ENCODE measurements at places on chromosomes 7 and 10. TPM values are rescaled to one million over a fixed set of nuclear protein-coding genes. Genes with fewer than 3 reads are reported as not detected.

GNB2 gene
- 245 TPM for total RNA-seq

DNA sequence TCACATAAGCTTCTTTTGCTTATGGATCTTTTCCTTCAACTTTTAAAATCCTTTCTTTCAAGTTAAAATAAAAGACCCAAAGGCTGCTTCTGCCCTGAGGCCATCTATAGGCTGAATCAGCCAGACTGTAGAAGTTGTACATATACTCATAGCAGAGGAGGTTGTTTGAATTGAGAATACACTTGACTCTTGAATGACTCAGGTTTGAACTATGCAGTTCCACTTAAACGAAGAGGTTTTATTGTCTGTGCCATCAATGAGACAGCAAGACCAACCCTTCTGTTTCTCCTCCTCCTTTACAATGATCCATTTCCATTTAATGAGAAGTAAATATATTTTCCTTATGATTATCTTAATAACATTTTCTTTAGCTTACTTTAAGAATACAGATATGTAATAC is 5.8 kb downstream of the ZNF365 start:
- peak; percentile 32 for DNase-seq

- no peak for DNase-seq
These were observed 123.6 kb downstream of the NKX6-2 start for GRCh38 chr10:132662186-132662920.

DNA sequence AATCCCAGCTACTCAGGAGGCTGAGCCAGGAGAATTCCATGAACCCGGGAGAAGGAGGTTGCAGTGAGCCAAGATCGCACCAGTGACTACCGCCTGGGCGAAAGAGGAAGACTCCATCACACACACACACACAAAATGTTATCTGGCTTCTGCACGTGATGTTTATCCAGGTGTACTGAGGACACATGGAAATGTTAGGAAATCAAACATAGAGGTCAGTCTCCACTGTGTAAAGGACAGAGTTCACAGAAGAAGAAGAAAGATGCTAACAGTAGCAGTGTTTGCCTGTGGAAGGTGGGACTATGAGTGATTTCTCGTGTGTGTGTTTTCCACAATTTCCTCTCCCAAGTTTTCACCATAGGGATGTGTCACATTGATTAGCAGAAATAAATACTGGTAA is 256.9 kb downstream of the ELMO1 start:
- DNase-seq, result no peak

GRCh38 chr10:75013007-75013406 is 98.4 kb upstream of the SAMD8 start:
- DNase-seq, result no peak

DNA sequence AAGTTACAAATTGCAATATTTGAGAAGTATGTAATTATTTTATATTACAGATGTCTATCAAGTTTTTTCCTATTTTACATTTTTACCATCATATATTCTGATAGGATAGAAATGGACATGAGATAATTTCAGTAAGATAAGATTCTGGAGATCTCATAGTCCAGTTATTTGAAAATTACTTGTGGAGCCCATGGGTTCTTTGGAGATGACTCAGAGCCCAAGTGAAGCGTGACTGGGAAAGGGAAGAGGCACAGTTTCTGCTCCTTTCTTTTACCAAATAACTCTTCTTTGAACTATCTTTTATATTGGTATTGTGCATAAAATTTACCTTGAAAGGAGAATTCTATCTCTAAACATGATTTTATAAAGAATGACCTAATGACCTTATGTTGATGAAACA is 2.4 kb downstream of the CD36 start:
- peak; percentile 49 for DNase-seq

DNA sequence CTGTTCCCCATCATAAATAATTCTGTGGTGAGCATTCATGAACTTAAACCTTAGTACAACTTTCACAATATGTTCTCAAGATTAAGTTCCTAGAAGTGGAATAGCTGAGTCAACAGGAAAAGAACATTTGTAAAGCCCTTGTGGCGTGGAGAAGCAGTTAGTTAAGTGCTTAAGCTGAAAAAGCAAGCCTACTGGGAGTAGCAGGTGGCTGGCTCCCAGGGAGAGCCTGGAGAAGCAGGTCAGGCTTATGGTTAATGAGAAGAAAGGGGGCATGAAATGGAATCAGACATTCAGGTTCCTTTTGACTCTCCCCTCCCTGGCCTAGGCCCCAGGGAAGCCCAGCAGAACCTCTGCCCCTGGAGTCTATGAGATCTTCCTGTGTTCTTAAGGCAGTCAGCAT is 35.3 kb downstream of the VSTM4 start:
- DNase-seq, result peak; percentile 30

DNA sequence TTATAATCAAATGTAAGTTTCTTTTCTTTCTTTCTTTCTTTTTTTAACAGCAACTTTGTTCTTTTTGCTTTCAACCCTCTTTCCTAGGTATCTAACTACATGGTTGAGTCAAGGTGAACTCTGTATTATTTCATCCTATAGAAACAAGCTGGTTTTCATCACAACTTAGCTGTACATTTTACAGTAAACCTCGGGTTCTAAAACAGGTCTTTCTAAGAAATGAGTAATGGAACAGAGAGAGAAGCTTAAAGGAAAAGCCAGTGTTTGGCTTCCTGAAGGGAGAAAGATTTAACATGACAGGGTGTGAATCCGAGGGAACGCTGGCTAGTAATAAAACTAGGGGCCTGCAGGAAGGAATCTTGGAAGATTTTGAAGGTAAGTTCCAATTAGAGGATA is 143.4 kb upstream of the ITGB1 start:
- no peak for DNase-seq

DNA sequence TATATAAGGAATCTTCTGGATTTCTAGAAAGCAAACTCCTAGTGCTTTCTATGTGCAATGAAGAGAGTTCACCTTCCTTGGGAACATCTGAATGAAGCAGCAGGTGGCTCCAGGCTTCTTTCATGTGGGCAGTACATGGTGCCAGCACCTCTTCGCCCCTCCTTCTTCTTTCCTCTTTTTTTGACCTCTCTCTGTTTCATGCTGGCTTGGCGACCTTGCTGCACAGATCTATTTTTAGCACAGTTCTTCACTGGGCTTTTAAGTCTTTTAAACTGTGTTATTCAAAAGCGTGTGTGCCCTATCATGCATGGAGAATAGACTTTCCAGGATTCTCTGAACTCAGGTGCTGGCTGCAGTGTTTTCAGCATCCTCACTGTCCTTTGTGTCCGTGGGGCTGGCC is 400.3 kb upstream of the PRKCQ start:
- no peak for DNase-seq
